ENCODE measurements at places on chromosomes 12 and 14.

- DNase-seq, result no peak
Measured at GRCh38 chr12:16458521-16459078, 111.2 kb downstream of the MGST1 start.

DNA sequence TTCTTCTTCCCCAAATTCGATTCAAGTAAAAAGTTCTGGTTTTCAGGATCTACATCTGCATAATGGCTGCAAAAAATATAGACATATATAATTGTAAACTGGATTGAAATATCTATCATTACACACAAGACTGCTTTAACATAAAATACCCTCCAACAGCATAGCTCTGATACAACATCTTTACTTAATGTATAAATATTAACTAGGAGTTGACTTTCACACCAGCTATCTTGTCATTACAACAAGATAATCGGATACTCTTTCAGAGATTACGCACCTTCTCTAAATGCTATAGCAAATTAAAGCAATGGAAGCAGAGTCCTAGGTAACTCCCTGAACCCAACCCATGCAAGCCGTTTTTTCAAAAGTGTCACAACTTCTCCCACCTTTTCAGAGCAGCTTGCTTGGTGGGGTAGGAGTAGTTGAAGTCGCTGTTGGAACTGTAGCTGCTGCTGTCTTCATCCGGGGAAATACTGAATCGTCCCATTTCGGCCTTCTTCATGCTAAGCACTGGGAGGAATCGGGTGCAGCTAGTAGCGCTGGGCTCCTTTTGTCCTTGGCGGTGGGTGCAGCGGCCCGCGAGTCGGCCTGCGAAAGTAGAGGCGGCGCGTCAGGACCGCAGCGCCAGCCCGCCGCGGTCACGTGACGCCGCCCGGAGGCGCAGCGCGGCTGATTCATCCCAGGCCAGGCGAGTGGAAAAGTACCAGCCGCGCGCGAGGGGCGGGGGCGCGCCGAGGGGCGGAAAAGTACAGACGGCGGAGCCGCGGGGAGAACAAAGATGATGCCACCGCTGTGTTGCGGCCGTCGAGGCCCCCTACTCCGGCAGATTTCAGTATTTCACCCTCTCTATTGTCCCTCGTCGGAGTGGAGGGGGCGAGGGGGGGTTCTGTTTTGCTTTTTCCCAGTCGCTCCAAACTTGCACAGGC is 1.5 kb downstream of the SLC38A2 start:
- peak; percentile 89 for DNase-seq

GRCh38 chr12:94141004-94141764 is 7.2 kb upstream of the PLXNC1 start:
- no peak for DNase-seq

DNA sequence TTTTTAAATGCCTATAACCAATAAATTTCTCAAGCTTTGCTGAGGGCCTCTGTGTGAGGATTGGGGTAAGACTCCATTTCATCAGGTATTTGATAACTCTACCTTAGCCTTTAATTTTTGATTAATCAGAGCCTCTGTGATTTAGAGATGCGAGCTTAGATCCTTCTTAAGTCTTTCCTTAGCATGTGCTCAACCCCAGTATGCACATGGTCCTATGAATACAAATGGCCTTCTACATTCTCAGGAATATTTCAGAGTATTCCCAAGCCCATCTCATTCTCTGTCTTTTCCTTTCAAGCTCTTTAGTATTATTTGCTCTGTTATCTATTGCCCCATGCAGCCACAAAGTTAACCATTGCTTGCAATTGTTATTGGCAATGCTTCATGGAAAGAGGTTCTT is 1407.7 kb downstream of the LRFN5 start:
- no peak for DNase-seq

- no peak for DNase-seq
Measured at GRCh38 chr14:77903221-77903620, 103.3 kb downstream of the ADCK1 start.

- DNase-seq, result no peak
Measured at GRCh38 chr14:24236689-24237462, 4.1 kb downstream of the GMPR2 start.

DNA sequence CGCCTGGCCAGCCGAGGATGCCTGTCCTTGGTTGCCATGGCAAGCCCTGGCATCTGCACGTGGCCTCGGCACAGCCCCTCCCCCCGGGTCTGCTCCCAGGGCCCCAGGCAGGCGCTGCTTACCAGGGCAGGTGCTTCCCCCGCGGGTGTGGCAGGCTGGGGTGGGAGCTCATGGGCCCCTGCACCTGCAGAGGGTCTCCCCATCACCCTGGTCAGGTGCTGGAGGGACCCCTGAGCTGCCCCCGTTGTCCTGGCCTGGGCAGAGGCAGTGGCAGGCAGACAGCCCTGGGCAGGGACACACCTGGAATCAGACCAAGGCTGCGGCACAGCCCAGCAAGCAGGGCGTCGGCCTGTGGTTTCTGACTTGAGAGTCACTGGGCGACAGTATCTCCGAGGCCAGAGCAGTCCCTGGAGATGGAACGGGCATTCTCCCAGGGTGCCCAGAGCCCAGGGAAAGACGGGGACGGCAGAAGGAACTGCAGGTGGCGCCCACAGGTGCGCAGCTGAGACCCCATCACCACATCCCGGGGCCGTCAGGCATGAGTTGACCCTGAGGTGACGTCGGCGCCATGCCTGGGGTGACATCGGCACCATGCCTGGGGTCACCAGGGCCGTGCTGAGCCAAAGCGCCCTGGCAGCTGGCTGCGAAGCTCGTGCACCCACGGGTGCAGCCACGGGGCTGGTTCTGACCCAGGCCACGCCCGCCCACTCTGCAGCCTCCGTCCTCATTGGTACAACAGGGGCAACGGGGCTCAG is 56.1 kb upstream of the FBRSL1 start:
- no peak for DNase-seq

GRCh38 chr14:92832137-92832700 is 38.1 kb downstream of the GOLGA5 start:
- DNase-seq, result no peak

- peak; percentile 32 for DNase-seq
Measured at GRCh38 chr14:64465191-64465822, at the start of gene AKAP5. Gene AKAP5, plus strand, starts transcription at chr14:64465499. Its CDS starts 2,896 bp downstream, at chr14:64468395.

DNA sequence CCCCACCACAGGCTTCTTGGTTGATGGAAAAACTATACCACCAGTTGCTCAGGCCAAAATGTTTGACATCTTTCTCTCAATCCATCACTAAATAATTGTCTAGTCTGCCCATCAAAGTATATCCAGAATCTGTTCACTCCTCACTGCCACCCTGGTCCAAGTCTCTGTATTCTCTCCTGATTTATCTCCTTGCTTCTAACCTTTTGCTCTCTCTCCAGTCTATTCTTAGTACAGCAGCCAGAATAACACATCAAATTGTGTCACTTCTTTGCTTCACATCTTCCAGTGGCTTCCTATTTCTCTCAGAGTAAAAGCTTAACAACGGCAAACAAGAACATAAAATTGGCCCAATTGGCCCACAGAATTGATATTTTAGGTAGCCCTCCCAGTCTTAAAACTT is 272.8 kb downstream of the IPO8 start:
- no peak for DNase-seq

GRCh38 chr14:52094546-52095271 is 25.9 kb upstream of the NID2 start:
- no peak for DNase-seq

GRCh38 chr12:132467511-132467910 is 22.4 kb upstream of the FBRSL1 start:
- DNase-seq, result no peak

- no peak for DNase-seq
Measured at GRCh38 chr12:108236366-108236765, 102.7 kb downstream of the CMKLR1 start.

DNA sequence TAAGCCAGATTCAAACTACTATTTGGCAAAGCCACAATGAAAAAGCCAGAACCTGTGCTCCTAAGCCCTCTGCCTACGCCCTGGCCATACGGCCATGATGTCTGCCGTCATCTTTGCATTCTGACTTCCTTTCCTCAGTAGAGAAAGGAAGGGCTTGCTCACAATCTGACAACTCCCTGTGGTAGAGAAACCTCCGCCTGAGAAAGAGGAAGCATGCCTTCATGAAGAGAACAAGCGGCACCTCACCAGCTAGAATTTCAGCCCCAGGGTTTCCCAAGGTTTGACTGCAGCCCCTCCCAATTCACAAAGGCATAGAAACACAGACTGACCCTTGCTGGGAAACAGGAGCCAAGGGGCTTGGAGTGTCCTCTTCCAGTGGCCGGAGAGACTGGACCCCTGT is 25.7 kb downstream of the TEP1 start:
- no peak for DNase-seq

GRCh38 chr14:93735206-93735605 is 53.1 kb downstream of the PRIMA1 start:
- DNase-seq, result no peak

DNA sequence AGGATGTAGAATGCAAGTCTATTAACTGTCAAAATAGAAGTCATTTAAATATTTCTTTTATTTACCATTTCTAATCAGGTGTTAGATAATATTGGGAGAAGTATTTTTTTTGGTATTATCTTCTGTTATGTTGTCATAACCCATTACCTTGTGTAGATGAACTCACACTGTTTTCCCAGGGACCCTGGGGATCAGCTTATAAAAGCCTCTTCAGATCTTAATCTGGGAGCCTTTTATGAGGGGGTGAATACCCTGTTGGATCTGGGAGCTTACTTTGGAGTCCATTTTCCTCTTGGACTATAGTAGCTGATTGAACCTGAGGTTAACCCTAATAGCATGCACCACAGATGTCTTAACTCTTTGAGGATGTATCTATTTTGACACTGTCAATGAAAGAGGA is 176.3 kb upstream of the ATP2B1 start:
- DNase-seq, result no peak

- DNase-seq, result peak; percentile 63
Measured at GRCh38 chr12:24991209-24992049, 42.5 kb upstream of the BCAT1 start.

GRCh38 chr12:53747095-53747494 is 4.7 kb downstream of the CISTR start:
- no peak for DNase-seq

DNA sequence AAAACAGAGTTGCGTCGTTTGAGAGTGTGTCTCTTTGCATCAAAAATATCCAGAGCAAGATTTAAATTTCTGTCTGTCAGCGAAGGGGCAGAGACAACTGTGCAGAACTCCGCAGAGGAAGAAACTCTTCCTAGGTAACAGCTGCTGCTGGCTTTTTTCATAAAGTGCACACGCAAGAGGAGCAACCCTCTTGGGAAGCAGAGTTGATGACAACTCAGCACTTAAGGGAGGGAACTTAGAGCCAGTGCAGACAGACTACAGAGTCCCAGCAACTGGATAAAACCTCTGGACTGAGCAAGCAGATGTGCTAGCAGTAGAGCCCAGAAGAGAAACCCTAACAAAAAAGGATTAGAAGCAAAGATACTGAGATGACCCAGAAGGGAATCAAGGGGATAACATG is 337.1 kb downstream of the PCNX1 start:
- DNase-seq, result peak; percentile 15

- DNase-seq, result no peak
Measured at GRCh38 chr14:99463974-99464373, 16.7 kb downstream of the SETD3 start.

DNA sequence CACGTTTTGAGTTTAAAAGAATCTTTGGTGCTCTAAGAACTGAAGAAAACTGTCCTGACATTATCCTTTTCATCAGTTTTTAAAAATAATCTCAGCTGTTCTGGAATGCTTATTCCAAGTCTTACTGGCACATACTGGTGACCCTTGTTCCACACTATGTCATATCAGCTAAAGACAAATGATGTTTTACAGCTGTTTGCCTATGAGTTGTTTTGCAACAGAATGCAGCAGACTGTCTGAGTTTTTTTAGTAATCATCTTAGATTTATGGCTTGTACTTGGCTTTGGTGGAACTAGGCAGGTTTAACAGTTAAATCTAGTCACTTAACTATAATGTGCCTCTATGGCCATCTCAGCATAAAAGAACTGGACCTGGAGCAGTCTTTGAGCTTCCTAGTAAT is 91.6 kb upstream of the GRIN2B start:
- no peak for DNase-seq

DNA sequence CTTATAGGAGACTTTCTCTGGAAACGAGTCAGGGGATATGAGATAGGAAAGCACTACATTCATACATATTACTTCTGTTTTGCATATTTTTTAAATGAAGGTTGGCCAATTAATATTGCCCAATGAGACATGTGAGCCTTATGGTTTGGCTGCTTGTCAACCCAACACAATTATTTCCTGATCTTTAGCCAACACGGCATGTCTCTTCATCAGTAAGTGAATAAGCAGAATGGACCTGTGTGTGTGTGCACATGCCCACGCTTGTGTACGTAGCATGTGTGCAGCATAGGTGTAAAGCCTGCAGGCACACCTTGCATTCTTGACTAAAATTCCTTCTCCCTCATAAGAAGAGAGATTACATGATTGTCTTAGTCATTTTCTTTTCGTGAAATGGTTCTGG is 88.3 kb downstream of the STON2 start:
- DNase-seq, result no peak

- no peak for DNase-seq
Measured at GRCh38 chr14:50083467-50084337, 32.7 kb downstream of the VCPKMT start.

DNA sequence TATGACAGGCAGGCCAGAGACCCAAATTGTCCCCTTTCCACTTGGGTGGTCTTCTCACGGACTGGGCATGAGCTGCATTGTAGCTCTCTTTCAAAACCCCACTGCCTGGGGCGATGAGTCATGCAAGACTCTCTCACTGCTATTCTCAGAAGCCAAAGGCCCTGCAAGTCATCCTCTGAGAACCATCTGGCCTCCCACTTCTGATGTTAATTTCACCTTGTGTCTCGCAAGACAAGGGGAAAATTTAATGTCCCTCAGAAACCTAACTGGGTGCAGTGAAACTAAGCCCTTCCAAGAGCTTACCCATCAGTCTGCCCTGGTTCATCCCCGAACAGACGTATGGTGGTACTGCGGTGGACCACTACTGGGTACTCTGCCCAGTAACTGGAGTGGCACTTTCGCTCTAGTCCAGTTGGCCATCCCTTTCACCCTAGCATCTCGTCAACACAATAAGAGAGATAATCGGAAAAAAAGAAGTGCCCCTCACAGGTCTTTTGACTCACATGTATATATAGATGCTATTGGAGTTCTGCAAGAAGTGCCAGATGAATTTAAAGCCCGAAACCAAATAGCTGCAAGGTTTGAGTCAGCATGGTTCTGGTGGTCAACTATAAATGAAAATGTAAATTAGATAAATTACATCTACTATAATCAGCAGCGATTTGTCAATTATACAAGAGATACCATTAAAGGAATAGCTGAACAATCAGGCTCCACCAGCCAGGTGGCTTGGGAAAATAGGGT is 31.3 kb upstream of the LALBA start:
- DNase-seq, result peak; percentile 36

GRCh38 chr14:99880651-99881420 is 87.6 kb downstream of the EML1 start:
- no peak for DNase-seq

DNA sequence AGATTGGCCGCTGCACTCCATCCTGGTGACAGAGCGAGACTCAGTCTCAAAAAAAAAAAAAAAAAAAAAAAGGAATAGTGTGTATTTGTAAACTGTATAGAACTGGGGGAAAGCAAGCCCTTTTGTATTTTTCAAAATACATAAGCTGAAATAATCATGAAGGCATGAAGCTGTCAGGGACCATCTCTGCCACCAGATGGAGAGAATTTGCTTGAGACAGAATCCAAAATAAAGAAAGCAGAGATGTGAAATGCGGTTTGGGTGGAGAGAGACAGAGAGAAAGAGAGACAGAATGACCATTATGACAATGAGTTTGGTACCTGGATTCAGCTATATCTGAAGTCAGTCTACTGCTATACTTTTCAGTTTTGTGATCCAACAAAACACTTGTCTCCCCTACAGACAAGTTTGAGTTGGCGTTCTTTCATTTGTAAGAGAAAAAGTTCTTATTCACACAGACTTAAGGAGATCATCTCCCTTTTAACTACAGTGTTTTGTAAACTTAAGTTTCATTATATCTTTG is 155.7 kb upstream of the LRIG3 start:
- no peak for DNase-seq
